ENCODE measurements at places on chromosomes 7 and 10.
A peak's percentile ranks its signal among the peaks of the same experiment; 100 is the strongest.

DNA sequence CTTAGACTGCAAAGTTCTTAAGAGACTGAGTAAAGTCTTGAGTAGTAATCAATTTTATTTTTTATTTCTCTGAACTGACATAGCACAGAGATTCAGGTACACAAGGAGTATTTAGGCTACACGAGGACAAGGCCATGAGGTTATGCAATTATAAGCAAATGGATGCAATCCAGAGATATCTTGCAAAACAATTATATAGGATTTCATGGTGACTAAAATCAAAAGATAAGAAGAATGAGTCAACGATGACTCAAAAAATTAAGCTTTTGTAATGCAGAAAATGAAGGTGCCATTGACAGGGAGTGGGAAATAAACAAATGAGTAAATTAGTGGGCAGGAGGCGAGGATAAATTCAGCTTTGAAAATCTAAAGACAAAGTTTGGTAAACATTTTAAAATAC lies 66.7 kb upstream of the MYO3A start:
- no peak for DNase-seq

DNA sequence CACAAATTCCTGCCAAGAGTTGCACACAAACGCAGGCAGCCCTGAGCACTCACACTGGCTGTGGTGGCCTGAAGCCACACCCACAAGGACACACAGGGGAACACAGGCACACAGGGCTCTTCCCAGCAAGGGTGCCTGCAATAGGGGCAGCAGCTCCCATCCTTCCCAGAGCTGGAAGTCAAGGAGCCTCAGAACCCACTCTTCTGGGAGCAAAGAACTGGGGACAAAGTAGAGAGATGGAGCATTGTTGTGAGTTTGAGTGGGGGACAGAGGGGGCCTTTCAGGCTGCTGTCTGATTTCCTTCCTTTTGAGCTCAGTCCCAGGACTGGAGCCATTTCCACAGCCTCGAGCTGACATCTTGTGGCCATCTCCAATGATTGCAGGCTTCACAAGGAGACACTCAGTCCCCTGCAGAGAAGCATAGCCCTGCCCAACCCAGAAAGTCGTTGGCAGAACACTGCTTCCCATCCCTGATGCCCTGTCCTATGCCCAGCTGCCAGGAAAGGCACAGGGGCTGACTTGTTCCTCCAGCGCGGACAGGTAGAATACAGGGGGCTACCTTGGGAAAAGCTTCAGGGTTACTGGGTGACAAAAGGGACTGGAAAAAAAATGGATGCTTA lies 34.4 kb upstream of the SLF2 start:
- DNase-seq: peak; percentile 43

GRCh38 chr10:87672551-87672950 lies 12.9 kb downstream of the PAPSS2 start:
- DNase-seq: no peak

GRCh38 chr10:62548686-62549085 lies 174.5 kb downstream of the ZNF365 start:
- DNase-seq: no peak

GRCh38 chr10:15336211-15336610 lies 34.9 kb downstream of the FAM171A1 start:
- no peak for DNase-seq

DNA sequence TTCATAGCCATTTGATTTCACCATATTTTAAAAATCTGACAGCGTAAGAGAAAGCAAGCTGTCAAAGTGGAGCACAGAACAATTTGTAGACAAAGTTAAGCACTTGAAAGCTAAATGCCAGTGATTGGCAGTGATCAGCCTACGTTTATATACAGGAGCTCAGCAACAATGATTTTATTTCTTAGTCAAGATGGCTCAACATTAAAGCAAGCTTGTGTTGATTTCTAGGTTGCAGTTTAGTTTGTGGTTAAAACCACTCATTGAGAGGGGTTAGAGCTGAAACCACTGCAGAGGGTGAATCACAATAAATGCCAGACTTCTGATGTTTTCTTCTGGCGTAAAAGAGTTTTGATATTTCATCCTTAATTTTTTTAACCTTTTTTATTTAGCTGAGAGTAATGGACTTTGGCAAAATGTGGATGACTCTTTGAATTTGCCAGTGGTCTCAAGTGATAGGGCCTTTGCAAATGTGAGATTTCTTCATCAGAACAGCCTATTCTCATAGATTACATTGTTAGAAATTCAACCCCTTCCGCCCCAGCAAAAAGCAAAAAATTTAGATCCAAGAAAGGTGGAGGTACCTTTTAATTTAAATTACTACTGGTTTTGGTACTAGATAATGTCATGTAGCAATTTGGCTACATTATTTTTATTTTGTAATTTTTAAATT lies 73.8 kb downstream of the SHOC2 start:
- DNase-seq: peak; percentile 69

DNA sequence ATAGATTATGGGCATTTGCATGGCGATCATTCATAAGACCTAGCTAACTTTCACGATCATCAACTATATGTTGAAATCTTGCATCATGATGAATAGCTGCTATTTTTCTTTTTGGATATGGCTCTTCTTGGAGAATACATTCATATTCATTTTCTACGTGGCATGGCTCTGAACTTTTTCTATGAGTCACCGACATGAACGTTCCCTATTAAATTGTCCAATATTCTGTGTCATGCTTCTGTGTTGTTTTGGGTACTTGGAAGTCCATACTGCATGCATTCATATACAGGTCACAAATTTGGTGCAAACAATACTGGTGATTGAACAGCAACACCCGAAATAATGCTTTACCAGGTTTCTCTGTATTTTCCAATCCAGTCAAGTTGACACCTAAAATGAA lies 37.9 kb upstream of the ANKRD1 start:
- no peak for DNase-seq

- peak; percentile 43 for DNase-seq
These were observed 1.5 kb downstream of the LIPK start for GRCh38 chr10:88707429-88708155.
